Fibroblast of mammary gland (primary cell): ENCODE measurements at places on chromosomes 3 and 15.

DNA sequence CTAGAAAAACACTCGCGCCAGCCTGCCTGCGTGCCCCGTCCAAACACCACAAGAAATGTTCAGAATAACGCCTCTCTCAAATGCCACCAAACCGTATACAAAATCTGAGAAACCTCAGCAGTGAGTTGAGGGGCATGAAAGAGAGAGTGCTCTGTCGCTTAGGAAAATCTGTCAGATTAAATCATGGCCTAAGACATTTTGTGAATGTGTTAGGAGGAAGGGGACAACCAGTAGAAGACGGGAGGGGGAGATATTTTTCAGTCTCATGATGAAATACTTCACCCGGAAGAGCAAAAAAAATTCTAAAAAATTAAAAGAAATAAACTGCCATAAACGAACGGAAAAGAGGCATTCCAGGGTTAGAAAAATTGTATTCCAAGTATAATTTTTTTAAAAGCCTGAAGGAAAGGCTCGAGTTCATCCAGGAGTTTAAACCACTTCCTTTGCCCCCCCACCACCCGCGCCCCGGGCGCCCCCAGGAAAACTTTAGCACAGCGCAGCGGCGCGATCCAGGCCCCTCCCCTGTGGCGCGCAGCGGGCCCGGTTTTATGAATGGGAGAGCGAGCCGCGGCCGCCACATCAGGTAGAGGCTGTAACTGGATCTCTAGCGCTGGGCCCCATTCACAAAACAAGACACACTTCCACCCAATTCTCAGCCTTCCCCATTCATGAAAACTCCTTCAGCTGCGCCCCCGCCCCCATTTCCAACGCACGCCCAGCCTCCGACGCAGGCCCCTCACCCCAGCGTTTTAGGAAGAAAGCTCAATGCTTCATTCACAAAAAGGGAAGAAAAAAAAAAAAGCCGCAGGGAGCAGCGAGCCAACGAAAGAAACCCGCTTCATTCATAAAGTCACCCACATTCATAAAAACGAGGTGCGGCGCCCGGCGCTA, 1.4 kb downstream of the ETV5 start:
- DNase-seq: peak; percentile 48

- DNase-seq: no peak
Measured at GRCh38 chr3:114508208-114508607, 214.4 kb downstream of the TIGIT start.

DNA sequence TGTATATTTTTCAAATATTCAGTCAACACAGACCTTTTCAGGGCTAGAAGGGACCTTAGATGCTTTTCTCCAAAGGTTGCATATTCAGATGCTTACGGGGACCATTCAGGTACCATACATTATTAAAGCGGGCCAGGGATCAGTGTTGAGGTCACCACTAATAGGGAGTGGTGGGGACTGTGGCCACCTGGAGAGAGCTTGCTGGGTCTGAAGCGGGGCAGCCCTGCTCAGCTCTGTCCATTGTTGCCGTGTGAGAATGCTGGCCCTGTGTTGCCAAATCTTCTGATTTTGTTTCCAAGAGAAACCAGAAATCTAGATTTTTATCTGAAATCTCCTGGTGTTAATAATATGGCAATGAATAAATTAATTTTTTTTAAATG, 23.7 kb downstream of the ABHD2 start:
- DNase-seq: no peak

DNA sequence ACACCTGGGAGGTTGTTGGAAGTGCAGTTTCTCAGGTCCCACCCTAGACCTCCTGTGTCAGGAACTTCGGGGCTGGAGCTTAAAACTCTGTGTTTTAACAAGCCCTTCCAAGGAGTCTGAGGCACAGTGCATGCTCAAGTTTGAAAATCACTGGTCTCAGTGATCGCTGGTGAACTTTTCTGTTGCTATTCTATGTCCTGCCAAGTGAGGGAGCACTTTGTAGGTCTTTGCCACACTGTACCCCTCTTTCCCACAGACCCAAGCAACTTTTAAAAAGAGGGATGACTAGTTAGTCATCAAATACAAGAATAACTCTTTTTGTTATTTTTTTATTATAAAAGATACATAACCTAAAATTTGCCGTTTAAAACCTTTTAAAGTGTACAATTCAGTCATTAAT, 133.7 kb downstream of the AGBL1 start:
- no peak for DNase-seq

GRCh38 chr3:123159926-123160635, 41.7 kb upstream of the SEC22A start:
- peak; percentile 80 for DNase-seq

GRCh38 chr15:86919581-86919980, 839.9 kb downstream of the AGBL1 start:
- no peak for DNase-seq

DNA sequence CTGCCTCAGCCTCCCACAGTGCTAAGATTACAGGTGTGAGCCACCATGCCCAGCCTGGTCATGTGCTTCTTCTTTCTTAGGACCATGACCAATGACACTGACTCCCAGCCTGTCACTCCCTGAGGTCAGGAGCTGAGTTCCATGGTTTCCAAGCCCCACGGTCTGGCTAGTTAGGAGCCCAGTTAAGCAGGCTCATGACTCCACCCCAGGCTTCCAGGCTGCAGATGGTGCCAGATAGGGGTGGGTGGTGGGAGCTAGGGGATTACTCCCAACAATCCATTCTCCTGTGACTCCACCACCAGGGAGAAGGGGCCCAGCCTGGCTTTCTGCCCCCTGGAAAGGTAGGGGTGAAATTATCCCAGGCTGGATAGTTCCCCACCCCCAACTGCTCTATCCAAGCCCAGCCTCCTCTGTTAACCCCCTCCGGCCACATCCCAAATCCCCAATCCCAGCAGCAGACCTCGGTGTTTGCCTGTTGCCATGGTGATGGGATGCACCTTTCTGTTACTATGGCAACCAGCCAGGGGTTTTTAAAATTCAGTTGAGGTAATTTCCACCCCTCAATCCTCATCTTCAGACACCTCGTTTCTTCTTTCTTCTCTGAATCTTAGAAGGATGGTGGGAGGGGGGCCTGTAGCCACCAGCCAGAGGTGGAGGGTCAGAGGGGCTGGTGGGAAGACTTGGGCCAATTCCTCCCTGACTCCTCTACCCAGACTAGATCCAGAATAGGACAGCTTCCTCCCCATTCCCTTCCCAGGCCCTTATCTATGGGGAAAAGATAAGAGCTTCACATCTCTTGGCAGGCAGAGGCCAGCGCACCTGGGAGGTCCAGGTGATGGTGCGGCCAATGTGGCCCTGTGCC, 22.5 kb upstream of the SEMA3F start:
- no peak for DNase-seq

DNA sequence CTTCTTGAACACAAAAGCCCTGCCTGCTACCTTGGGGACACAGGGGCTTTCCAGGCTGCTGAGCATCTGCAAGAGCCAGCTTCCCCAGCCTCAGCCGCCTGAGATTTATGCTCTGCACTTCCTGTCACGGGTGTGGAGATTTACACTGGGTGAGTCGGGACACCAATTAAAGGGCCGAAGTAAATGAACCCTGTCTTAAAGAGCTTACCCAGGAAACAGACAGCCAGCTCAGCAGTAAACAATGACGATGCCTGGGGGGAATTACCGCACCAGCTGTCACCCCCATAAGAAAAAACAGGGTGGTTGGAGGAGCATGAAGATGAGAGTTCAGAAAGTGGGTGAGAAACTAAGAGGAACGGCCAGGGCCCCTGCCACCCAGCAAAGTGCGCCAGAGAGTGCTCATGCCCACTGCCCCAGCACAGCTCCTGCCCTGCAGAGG, 37.5 kb upstream of the IQSEC1 start:
- DNase-seq: no peak

- no peak for DNase-seq
Measured at GRCh38 chr15:74041777-74042435, 40.4 kb downstream of the GOLGA6A start.

- DNase-seq: no peak
Measured at GRCh38 chr15:57259568-57260040, 116.7 kb upstream of the CGNL1 start.

- peak; percentile 96 for DNase-seq
Measured at GRCh38 chr3:111810909-111811308, 48.2 kb upstream of the PHLDB2 start.

DNA sequence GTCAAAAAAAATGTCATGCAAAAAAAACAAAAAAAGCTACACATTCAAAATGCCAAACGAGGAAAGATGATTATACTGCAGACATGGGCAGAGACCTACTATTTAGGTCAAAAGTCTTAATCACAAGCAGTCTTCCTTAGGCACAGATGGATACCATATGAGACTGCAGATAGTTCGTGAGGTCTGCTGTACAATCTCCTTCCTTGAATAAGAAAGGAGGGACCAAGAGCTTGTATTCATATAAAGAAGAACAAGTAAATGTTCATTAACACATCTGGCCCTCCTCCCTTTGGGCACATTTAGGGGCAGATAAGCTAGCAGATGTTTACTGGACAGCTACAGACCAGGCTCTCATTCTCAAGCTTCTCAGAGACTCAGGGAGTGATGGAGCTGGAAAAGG, 45.3 kb downstream of the ANXA2 start:
- no peak for DNase-seq

DNA sequence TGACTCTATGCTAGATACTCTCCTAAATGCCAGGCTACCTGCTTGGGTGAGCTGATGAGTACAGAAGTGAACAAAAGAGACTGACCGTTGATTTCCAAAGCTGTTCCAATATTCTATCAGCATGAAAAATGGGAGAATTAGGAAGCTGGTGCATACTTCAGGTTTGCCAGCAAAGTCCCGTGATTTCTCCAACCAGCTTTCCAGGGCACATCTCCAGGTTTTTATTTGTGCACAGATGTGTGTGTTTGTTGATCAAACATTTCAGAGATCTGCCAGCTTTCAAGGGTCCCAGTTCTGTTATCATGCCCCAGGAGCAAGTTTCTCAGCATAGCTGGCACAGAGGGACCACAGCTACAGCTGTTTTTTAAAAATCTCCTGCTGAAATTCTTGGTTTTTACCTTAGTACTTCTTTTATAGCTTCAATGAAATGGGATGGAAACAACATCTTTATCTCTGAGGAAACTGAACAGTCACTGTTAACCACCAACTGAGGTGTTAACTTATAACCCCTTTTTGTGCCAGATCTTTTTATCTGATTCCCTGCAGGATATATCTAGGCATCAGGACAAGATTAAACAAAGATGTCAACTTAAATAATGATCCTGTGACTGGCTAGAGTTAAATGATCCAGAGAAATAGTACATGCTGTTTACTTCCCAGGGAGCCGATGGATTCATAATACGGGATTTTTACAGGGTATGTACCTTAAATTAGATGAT, 380.8 kb downstream of the GRM7 start:
- no peak for DNase-seq

GRCh38 chr3:127493924-127494646, 96.4 kb downstream of the TPRA1 start:
- no peak for DNase-seq

DNA sequence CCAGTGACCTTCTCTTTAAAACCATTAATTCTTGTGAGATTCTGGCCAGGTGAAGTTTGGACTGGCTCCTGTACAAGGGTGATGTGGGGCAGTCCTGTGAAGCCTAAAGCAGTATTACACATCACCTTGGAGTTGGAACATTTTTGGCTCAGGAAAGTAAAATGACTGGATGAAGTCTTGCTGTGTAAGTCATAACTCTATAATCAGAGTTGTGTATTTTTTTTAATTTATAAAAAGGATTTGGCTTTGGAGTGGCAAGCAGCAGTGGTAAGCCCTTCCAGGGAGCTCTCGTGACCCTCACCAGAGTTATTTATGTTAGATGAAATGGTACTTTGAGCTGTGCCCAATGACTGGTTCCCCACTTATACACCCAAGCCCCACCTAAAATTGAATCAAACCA, 331.2 kb upstream of the DCBLD2 start:
- no peak for DNase-seq

GRCh38 chr15:80563372-80563997, 131.6 kb upstream of the ABHD17C start:
- DNase-seq: no peak

- no peak for DNase-seq
Measured at GRCh38 chr3:105584003-105584790, 217.5 kb downstream of the ALCAM start.

GRCh38 chr15:70251246-70251990, 153.7 kb upstream of the TLE3 start:
- DNase-seq: no peak

- DNase-seq: no peak
Measured at GRCh38 chr3:124837065-124837464, 50.1 kb downstream of the ITGB5 start.

- no peak for DNase-seq
Measured at GRCh38 chr15:90016721-90017120, 15.6 kb downstream of the ZNF710 start.

- DNase-seq: no peak
Measured at GRCh38 chr3:132210476-132211346, 106.5 kb upstream of the ACP3 start.

- DNase-seq: no peak
Measured at GRCh38 chr3:96852849-96853248, 38.5 kb downstream of the EPHA6 start.

DNA sequence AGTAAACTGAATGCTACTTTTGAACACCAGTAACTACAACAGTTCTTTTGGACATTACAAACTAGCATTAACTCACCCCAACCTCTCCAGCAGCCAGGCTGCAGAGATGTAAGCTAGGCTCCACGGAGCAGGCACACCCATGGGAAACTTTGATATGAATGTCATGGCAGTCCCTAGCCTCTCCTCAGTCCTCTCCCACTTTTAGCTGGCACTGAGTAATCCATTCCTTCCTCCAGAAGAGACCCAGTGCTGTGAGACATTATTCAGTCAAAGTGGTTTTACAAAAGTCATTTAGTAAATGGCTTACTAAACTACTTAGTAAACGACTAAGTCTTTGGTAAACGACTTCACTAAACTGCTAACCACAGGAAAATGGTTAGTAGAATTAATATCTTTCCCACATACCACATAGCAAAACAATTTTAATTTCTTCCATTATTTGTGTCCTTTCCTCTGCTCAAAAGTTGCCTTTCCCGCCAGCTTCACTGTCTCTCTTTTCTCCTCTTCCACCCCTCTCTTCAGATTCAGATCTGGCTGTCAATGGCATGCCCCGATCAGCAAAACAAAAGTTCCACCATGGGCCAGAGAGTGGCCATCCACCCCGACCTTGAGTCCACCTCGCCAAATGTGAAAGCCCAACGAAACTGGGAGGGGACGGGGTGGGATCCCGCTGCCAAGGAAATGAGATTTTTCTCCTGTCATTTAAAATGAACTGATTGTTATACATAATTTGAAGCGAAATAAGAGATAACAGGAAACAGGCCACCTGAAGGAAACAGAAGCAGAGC, 67.5 kb upstream of the TJP1 start:
- DNase-seq: no peak
